AG04449 (cell line): ENCODE measurements at places on chromosomes 3 and 15.

- DNase-seq: no peak
These were observed 66.1 kb downstream of the DNASE1L3 start for GRCh38 chr3:58144478-58145325.

DNA sequence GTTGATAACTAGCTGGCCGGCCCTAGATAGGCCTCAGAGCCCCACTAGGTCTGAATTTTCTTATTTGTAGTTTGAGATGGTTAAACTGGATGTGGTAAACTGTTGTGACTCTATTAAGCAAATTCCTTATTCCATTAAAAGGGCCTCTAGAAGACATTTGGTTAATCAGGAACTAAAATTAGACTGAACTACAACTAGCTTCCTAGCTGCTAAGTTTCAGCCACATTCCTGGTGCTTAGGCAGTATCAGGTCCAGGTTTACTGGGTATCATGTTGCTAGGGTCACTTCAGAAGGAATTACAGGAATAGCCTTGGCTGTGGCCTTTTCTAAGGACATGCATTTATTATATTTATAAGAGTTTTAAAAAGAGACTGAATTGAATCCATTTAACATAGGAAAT is 136.3 kb downstream of the PLD1 start:
- no peak for DNase-seq

- no peak for DNase-seq
These were observed 9.1 kb upstream of the GRAMD2A start for GRCh38 chr15:72206677-72207000.

DNA sequence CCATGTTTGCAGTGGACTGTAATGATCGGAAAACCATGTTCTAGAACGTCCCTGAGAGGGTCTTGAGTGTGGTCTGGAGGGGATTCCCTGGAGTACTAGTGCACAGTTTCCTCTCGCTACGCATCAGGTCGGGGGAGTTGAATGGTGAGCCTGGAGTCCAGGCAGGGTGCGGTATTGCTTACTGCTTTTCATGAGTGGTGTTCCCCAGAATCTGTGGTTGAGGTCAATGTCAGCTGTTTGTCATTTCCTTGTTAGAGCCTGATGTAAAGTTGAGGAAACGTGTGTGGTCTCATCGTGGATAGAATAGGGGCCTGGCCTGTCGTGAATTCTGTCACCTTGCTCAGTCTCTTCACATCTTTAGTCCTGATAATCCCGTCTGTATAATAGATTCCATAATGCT is 328.2 kb upstream of the LRRFIP2 start:
- DNase-seq: no peak

- no peak for DNase-seq
These were observed 2.6 kb downstream of the BHLHE40 start for GRCh38 chr3:4981665-4982494.

DNA sequence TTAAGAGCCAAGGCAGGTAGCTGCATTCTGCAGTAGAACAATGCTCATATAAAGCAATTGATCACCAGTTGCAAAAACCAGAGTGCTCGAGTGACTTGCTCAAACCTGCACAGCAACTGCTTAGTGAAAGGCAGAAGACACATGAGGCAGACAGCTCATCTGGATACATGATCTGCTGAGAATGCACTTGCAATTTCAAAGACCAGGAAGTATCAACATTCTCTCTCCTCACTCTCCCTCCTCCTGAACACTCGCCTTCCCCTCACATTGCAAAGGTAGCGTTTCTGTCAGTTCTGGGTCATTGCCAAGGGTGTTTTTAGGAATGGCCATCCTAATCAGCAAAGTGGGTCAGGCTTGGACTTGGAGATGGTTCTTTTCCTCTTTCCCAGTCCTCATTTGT is 61.0 kb downstream of the BFSP2 start:
- DNase-seq: no peak

DNA sequence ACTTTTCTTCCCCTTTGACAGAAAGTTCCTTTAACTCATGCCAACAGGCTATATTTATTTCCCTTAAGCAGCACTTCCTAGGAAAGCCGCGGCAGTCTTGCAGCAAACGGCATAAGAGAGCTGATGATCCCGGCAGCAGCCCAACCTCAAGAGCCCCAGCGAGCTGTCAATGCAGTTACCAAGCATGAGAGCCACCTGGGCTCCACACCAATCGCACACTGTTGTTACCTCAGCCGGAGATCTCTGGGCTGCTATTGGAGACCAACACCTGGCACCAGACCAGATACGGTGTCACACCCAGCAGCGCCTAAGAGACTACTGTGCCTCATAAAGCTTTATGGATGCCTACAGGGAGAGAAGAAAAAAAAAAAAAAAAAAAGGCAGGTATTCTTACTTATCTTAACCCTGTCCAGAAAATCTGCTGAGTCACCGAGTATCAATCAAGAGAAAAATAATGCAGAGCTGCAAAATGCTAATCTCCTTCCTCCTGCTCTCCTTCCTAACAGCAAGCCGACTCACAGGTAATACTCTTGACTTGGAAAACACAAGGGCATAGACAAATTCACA is 11.7 kb downstream of the ABCC5 start:
- no peak for DNase-seq

GRCh38 chr3:172135820-172136219 is 96.4 kb downstream of the FNDC3B start:
- peak; percentile 89 for DNase-seq

- DNase-seq: no peak
These were observed 21.4 kb upstream of the ZBED2 start for GRCh38 chr3:111616417-111617105.

DNA sequence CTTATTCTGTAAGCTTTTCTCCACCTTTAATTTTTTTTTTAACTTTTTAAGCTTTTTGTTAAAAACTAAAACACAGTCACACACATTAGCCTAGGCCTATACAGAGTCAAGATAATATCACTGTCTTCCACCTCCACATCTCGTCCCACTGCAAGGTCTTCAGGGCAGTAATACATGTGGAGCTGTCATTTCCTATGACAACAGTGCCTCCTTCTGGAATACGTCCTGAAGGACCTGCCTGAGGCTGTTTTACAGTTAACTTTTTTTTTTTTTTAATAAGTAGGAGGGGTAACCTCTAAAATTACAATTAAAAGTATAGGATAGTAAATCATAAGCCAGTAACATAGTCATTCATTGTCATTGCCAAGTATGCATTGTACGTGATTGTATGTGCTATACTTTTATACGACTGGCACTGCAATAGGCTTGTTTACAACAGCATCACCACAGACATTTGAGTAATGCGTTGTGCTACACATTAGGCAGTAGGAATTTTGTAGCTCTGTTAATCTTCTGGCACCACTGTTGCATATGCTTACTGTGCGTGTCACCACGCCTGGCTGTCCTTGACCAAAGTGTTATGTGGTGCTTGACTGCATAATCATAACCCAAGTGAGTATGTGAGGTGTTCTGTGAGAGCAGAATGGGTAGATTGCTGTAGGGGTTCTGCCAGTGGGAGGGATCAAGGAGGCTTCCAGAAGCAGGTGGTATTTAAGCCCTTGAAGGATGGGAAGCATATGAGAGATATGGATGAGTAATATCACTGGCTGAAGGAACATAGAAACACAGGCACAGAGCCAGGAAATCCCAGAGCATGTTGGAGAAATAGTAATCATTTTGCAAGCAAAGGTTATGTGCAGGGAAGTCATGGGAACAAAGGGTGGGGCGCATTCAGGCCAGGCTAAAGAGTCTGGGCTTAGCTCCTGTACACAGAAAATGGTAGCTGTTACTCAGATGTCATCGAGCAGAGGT is 18.3 kb downstream of the FBXO22 start:
- DNase-seq: peak; percentile 37

- no peak for DNase-seq
These were observed 387 bp downstream of the GNB4 start for GRCh38 chr3:179450901-179451264.

GRCh38 chr3:69091389-69092029 is 6.8 kb downstream of the ARL6IP5 start:
- no peak for DNase-seq

GRCh38 chr3:9500108-9501050 is 53.2 kb downstream of the LHFPL4 start:
- no peak for DNase-seq

- DNase-seq: no peak
These were observed 1131.9 kb downstream of the OTOL1 start for GRCh38 chr3:162628531-162628930.

DNA sequence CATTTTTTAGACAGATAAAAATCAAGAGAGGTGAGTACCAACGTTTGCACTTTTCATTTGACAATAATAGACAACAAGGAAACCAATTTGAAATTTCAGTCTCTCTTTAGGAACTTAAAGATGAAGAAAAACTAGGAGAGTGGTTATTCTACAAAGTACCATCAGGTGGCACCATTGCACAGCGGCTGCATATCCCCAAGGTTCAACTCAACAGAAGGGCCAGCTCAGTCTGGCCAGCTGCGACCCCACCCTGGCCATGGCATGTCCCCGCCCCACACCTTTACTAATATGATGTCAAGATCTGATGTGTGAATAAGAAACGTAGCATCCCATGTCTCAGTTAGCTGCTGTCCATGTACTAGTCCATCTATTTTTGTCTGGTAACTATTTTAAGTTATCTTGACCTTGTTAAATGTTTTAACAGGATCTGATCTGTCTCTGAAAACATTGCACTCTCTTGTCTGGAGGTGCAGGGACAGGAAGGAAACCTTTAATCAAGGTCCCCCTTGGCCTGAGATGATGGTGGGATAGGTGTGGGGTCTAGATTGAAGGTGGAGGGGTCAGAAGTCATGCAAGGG is 35.5 kb upstream of the CGNL1 start:
- no peak for DNase-seq

GRCh38 chr3:189165092-189165612 is 6.6 kb upstream of the TPRG1 start:
- no peak for DNase-seq

- no peak for DNase-seq
These were observed 50.6 kb upstream of the SGO1 start for GRCh38 chr3:20236603-20237002.

GRCh38 chr3:123642182-123642956 is 57.5 kb upstream of the HACD2 start:
- DNase-seq: peak; percentile 56

GRCh38 chr3:152199102-152199840 is 69.5 kb upstream of the MBNL1 start:
- DNase-seq: no peak

- DNase-seq: no peak
These were observed 149.8 kb upstream of the ABI3BP start for GRCh38 chr3:101143012-101143411.

- no peak for DNase-seq
These were observed 29.7 kb downstream of the PLXND1 start for GRCh38 chr3:129576514-129577352.

DNA sequence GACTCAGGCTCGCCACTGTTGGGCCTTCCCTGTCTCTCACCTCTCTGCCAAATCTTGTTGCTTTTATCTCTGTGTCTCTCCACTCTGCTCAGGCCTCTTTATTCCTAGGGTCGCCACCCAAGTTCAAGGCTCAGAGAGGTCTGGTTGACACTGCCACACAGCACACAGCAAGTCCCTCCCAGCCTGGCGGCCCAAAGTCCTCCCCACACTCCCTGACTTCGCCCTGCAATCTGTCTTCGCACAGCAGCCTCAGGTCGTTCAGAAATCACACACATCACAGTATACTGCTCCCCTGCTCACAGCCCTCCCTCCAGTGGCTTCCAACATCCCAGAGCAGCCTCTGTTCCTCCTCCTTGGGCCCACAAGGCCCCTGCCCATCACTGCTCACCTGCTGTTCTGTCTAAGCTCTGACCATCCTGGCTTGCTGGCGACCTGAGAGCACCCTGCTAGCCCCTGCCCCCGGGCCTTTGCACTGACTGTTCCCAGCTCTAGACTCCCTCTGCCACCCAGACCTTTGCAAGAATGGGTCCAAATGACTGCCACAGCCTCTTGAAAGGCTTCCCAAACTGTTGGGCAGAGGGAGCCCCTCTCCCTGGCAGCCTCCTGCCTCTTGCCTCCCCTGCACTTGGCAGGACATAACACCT is 48.4 kb downstream of the MGLL start:
- DNase-seq: no peak

DNA sequence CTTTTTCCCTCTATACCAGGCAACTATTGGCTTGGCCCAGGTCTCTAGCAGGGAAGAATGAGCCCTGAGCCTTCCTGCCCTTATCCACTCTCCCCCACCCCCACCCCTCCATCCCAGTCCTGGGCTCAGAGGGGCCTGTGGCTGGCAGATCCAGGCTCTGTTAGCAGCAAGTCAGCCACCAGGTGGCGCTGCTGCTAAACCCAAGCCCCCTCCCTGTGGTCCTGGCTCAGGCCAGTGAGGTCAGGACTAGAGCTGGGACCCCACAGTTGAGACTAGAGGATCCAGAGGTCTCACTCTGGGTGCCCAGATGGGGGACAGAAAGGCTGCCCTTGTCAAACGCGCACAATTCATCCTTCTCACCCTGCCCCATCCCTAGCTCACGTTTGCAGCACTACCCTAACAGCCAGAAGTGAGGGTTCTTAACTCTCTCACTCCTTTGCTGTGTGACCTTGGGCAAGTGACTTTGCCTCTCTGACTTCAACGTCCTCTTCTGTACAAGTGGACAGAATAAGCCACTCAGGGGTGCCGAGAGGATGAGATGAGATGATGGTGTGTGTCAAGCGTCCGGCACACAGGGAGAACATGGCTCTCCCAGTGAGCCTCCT is 46.8 kb upstream of the SLC6A1 start:
- no peak for DNase-seq

DNA sequence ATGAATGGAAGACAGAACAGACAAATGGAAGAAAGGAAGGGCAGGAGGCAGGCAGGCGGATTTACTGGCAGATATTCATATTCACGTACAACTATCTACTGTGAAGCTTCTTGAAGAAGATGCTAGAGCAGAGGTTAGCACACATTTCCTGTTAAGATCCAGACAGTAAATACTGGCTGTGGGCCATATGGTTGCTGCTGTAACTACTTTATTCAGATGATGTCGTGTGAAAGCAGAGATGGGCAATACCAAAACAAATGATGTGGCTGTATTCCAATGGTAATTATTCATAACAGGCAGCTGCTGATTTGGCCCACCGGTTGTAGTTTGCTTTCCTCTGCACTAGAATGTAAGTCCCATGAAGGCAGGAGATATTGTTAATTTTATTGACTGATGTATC is 115.7 kb upstream of the PRTG start:
- no peak for DNase-seq

- DNase-seq: no peak
These were observed 13.7 kb downstream of the CCR8 start for GRCh38 chr3:39343076-39343717.

DNA sequence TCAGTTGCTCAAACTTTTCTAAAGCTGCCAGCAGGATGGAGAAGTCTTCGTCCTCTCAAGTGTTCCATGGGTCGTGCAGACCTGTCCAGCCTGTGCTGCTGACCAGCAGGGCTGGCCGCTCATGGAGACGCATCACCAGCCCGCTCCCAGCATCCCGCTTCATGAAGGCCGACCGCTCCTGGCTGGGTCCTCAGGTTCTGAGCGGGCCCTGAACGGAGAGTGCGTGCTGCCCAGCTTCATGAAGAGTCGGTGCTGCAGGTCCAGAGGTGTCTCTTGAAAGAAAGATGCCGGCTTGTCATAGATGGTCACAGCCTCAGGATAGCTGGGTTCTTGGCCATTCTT is 75.8 kb upstream of the KCNAB1 start:
- no peak for DNase-seq

DNA sequence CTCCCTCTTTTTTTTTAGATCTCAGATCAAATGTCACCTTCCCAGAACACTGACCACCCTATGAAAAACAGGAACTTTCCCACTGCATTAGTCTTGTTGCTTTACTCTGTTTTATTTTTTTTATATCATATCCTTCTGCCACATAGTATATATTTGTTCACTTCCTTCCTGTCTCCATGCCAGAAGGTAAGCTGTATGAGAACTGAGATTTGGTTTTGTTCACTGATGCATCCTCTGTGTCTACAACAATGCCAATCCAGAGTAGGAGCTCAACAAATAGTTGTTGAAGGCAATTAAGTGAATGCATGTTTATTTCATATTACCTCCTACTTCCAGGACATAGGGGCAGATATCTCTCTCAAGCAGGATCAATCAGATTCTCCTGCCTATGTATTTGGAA is 114.4 kb downstream of the TPRG1 start:
- DNase-seq: no peak
